Hypothalamus (tissue), 51 donors: ENCODE measurements at places on chromosomes 7 and 10.

DNA sequence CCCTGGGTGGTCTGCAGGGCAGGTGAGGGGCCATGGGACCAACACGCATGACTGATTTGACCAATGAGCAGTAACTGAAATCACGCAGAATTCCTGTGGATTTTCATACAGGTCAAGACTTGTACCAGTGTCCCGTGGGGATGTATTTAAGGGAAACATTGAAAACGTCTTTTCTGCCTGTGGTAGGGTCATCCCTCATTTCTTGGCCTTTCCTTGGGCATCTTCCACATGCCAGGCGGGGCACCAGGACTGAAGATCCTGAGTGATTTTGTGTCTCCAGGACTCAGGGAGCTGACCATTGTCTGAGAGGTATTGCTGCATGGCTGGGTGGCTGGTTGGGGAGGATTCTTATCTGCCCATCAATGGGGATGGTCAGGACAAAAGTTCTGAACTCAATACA is 289.0 kb downstream of the GLRX3 start:
- no peak for DNase-seq

- no peak for DNase-seq
These were observed 194.1 kb upstream of the LYZL2 start for GRCh38 chr10:30823651-30824050.

- DNase-seq, result no peak
These were observed 4.3 kb downstream of the SLC29A3 start for GRCh38 chr10:71323407-71323806.

DNA sequence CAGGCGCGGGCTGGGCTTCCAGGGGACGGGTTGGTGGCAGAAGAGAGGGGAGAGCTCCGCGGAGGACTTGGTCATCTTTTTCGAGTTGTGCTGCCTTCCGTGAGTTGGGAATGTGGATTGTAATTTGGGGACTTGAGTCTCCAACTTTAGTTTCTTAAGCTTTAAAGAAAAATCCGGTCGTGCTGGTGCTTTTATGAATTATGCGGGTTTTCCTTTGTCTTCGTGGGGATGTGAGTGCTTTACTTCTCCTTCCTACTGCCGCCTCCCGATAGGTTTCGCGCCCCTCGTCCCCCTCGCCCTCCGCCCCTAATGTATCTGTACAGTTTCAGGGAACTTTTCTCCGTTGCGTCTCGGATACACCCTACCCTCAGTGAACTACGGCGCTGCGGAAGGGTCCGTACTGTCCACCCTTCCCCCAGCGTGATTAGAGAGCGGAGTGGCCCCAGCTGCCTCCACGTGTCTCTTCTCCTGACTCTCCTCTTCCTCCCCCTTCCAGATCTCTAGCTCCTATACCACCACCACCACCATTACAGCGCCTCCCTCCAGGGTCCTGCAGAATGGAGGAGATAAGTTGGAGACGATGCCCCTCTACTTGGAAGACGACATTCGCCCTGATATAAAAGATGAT is 649 bp downstream of the SCD start:
- no peak for DNase-seq

- no peak for DNase-seq
These were observed 83.5 kb downstream of the MICU1 start for GRCh38 chr10:72542396-72542815.

- DNase-seq, result no peak
These were observed 851.9 kb upstream of the GHITM start for GRCh38 chr10:83287374-83287773.

GRCh38 chr10:75091146-75091545 is 20.3 kb upstream of the SAMD8 start:
- no peak for DNase-seq

GRCh38 chr7:12504149-12504548 is 66.4 kb upstream of the SCIN start:
- no peak for DNase-seq

GRCh38 chr10:85649461-85649860 is 717.1 kb downstream of the GRID1 start:
- DNase-seq, result no peak

DNA sequence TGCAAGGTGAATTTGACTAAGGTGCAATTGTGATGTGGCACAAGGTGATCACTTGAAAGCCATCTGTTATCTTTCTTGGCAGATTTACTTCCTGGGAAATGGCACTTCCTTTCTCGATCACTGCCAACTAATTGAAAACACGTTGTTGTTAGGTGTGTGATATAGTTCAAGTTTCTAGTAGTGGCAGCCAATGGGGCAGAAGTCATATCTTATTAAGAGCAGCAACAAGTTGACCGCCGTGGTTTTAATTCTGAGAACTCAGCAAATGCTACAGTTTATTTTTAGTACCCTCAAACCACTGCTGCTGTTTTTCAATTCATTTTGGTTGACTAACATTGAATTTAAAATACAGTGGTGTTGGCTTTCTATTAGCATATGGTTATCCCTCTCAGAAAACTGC is 1.6 kb downstream of the CHN2 start:
- no peak for DNase-seq

- DNase-seq, result no peak
These were observed 168.9 kb downstream of the KCND2 start for GRCh38 chr7:120441850-120442249.

GRCh38 chr10:121323443-121323842 is 274.8 kb downstream of the FGFR2 start:
- DNase-seq, result no peak

GRCh38 chr7:2736411-2736914 is 48.5 kb downstream of the AMZ1 start:
- no peak for DNase-seq

GRCh38 chr10:15067154-15067553 is 21.4 kb downstream of the ACBD7 start:
- DNase-seq, result no peak

GRCh38 chr7:155766386-155766785 is 45.9 kb downstream of the SHH start:
- DNase-seq, result no peak

DNA sequence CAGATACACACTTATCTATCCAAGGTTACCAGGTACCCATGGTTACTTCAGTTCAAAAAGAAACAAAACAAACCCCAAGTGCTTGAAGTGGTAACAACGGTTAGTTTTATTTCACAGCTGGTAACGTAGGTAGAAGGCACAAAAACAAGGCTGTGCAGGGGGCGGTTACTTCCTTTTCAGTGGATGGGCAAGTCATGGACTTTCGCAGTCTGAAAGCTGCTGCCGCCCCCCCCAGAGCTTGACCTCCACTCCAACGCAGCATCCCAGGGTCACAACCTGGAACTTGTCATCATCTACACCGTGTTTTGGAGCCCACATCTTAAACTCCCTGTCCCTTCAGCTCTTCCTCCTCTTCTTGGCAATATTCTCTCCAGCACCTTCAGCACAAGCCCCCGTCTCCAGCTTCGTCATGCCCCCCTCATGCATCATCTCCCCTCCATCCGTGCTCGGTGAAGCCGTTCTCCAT is 181.2 kb upstream of the ITGB1 start:
- DNase-seq, result no peak

DNA sequence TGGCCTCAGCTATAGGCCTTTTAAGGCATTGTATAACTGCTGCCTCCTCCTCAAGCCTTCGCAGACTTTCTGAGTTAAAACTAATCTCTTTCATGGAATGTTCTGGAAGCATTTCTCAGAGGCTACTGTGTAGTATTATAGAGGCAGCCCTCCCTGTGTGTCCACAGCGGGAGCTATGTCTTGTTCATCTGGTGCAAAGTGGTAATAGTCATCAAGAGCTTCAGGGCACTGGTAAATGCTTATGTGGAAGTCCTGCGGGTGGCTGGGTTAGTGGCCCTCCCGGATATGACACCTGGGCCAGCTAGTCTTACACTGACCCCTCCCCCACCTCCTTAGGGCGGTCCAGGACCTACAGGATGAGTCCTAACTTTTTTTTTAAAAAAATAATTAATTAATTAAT is 2.2 kb upstream of the ABHD11 start:
- no peak for DNase-seq

GRCh38 chr10:119420950-119421875 is 121.3 kb downstream of the RGS10 start:
- DNase-seq, result no peak

GRCh38 chr7:23022258-23022769 is 8.4 kb upstream of the HYCC1 start:
- no peak for DNase-seq

DNA sequence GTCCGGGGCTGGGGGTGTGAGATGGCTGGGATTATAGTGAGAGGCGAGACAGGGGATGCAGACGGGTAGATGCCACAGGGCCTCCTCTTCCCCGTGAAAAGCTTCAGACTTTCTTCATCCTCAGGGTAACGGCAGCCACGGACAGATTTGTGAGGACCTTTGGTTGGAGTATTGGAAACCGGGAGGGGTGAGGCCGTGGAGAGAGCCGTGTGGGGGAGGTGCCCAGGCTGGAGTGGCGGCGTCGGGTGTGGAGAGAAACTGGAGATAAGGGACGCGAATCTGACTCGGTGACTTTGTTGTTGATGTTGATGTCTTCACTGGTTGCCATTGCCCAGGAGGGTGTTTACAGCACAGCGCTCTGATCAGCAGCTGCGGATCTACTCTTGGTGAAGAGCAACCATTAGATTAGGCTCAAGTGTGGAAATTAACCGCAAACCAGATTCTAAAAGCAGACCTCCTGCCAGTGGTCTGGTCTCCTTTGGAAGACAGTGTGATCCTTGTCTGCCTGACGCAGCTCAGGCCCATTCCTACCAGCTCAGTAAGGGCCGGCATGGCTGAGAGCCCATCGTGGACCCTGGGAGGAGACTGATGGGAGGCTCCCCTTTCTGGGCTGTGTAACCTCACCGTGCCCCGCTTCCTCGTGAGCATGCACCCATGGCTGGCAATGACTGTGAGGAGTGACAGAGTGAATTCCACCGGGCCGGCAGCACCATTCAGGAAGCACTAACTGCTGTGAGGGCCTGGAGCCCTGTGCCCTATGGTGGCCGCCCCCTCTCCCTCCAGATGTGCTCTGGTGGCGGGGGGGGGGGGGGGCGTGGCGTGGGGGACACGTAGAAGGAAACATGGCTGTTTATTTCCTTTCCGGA is 90.3 kb downstream of the INPP5A start:
- DNase-seq, result no peak

DNA sequence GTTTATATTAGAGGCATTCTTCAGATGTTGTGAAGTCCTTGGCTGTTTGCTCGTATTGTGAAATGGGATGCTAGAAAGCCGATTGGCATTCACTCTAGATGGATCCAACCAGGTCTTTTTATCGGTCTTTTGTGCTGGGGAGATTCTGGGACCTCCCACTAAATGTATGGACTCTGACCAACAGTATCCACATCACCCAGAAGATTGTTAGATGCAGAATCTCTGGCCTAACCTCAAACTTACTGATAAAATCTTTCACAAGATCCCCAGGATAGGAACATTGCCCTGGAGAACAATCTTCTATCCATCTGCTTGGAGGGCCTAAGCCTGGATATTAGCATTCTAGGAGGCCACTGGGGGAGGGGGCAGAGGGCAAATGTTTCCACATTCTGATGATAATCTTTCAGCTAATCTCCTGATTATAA is 160.9 kb downstream of the PLXDC2 start:
- no peak for DNase-seq
